ENCODE measurements at places on chromosomes 6 and 20.
A peak's percentile ranks its signal among the peaks of the same experiment; 100 is the strongest.

- DNase-seq, result no peak
Observed at GRCh38 chr6:159473475-159474263, 219.4 kb downstream of the SOD2 start.

GRCh38 chr6:163185744-163186143 lies 228.8 kb upstream of the QKI start:
- no peak for DNase-seq

- no peak for DNase-seq
Observed at GRCh38 chr6:89071036-89071435, 9.5 kb upstream of the PNRC1 start.

GRCh38 chr6:36343109-36343680 lies 6.5 kb upstream of the BNIP5 start:
- DNase-seq, result no peak

GRCh38 chr6:13139119-13139518 lies 189.2 kb downstream of the TBC1D7 start:
- no peak for DNase-seq

DNA sequence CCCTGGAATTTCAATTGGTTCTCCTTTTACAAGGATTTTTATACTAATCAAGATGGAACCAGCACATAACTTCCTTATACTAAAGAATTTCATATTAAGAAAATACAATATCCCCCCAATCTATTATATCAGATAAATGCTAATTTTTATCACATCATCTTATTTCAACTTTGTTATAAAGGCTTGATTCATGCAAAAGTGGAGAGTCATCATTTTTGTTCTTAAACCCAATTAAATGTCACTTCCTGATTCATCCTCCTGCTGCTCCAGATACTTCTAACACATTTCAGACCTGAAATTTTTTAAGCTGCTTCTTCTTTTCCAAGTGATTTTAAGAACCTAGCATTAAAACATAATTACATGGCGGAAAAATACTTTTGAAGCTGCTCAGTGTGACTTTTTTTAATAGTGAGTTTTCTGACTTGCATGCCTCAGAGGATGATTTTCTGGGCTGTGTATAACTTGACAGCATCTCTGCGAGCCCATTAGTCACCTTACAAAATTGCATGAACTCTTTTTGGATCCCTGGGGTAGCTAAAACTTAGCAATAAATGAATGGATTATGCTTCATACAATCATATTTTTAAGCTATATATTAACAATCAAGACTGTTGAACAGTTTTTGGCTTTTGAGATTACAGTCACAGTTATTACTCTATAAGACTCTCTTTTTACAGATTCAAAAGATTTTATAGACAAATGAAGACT lies 134.1 kb downstream of the ELOVL4 start:
- DNase-seq, result no peak

DNA sequence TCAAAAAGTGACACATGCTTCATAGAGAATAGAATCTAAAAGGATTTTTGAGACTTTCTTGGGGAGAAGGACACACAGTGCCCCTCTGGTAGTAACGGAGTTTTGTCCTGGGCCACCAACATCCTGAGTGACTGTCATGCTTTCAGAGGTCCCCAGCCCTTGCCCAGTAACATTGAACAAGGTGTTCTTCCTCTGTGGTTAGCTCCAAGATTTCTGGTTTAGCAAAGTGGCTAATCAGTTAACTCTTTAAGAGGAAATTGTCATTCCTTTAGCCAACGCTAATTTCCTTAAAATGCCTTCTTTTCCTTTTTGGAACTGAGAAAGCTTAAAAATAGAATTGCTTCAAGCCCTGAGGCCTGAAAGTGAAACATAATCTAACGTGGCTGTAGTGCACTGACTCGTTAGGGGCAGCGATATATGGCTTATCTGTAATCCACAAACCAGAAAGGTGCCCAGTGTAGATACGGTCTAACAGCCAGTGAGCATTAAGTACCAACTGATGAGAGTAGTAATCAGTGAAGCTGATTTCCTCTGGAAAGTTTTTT lies 7.8 kb downstream of the E2F3 start:
- DNase-seq, result no peak

DNA sequence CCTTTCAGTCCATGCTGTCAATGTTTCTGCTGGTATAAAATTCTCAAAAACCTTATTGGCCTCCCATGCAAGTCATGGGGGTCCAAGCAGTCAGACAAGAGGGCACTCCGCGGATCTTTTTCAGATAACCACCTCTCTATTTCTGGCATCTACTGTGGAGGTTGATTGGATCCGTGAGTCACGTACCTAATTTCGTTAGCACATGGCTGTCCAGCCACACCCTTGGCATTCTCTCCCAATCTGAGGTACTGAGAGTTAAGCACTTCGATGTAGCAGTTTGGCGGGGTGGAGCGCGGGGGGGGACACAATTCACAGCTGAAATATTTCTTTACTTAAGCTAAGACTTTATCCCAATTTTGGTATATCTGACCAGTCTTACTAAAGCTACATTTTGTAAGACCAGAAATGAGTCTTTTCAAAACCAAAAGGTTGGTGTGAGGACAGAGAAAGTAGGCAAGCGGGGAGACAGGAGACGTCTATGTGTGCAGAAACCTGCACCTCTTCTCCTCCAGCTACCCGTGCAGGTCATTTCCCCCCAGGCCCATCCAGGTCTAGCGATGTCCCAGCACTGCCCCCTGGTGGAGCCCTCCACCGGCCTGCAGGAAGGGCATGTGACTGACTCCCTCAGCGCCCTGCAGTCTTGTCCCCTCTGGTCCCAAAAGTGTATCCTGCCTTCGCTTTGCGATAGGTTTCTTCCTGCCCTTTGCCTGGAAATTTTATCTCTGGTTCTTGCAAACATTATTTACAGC lies 113.1 kb downstream of the ADAT2 start:
- DNase-seq, result peak; percentile 6

- peak; percentile 18 for DNase-seq
Observed at GRCh38 chr6:144219056-144219685, 66.0 kb upstream of the UTRN start.

- no peak for DNase-seq
Observed at GRCh38 chr6:167420177-167420576, 95.3 kb downstream of the TTLL2 start.

GRCh38 chr6:162379757-162380409 lies 347.7 kb downstream of the PRKN start:
- DNase-seq, result no peak

- DNase-seq, result no peak
Observed at GRCh38 chr20:11918391-11918845, 725 bp downstream of the BTBD3 start.

- DNase-seq, result no peak
Observed at GRCh38 chr6:124800222-124800621, 162.0 kb upstream of the RNF217 start.

DNA sequence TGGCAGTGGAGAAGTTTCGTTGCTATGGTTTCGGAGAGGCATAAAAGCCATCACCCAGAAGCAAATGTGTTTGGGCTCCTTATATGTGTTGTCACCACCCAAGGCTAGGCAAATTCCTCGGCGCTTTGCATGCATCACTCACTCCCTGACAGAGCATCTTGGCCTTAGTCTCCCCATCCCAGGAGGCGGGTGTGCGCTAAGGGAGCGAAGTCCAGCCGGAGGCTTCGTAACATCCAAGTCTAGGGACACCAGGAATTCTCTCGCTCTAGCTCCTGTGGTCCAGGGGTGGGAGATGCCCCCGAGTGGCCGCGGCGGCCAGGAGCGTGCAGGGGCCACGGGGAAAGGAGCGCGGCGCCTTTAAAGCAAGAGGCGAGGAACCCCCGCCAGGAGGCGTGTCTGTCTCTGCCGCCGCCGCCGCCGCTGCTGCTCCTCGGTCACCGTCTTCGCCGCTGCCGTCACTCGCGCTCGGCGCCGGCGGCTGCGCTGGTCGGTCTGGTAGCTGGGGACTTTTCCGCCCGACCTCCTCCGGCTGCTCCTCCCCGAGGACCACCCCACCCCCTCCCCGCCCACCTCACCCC lies at the start of gene GRIK2:
TSS of gene GRIK2 (plus strand) at position 458 of the 578 bp plus-strand sequence.
- peak; percentile 41 for DNase-seq

DNA sequence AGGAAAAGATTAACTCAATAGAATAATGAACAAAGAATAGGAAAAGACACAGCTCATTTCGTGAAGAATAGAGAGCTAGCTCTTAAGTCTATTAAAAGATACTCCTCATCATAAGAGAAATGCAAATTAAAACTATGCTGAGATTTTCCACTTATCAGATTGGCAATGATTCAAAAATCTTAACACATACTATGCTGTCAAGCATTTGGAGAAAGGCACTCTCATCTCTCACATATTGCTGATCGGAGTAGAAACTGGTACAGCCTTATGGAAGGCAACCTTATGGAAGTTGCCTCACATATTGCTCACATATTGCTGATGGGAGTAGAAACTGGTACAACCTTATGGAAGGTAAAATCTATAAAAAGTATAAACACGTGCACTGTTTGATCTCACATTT lies 21.4 kb upstream of the PLAGL1 start:
- DNase-seq, result no peak

GRCh38 chr20:24804481-24805206 lies 144.4 kb upstream of the CST7 start:
- DNase-seq, result no peak

DNA sequence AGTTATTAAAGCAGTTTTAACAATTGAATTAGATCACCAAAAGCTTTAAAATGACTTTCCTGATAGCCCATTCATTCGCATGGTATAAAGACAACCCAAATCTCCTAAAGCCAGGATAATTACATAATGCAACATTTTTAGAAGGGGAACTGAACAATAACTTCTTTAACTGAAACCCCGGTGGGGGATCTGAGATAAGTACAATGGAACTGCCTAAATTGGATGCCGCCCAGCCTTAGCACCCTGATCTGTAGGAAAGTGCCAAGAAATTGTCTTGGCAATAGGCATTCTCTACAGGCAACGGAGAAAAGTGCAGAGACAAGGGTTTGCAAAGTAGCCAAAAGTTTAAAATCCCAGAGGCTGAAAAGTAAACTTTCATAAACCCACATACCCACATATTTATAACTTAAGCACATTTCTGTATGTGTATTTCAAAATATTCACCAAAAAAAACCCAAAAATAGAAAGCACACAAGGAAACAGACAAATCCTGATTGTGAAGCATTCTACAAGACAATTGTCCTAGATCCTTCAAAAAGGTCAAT lies 98.8 kb upstream of the BEND6 start:
- DNase-seq, result no peak

GRCh38 chr20:44967207-44967807 lies 995 bp downstream of the STK4 start:
- no peak for DNase-seq

Data from T47D (cell line).